Fibroblast of skin of abdomen (primary cell): ENCODE measurements at places on chromosomes 12 and 14.
A peak's percentile ranks its signal among the peaks of the same experiment; 100 is the strongest.

DNA sequence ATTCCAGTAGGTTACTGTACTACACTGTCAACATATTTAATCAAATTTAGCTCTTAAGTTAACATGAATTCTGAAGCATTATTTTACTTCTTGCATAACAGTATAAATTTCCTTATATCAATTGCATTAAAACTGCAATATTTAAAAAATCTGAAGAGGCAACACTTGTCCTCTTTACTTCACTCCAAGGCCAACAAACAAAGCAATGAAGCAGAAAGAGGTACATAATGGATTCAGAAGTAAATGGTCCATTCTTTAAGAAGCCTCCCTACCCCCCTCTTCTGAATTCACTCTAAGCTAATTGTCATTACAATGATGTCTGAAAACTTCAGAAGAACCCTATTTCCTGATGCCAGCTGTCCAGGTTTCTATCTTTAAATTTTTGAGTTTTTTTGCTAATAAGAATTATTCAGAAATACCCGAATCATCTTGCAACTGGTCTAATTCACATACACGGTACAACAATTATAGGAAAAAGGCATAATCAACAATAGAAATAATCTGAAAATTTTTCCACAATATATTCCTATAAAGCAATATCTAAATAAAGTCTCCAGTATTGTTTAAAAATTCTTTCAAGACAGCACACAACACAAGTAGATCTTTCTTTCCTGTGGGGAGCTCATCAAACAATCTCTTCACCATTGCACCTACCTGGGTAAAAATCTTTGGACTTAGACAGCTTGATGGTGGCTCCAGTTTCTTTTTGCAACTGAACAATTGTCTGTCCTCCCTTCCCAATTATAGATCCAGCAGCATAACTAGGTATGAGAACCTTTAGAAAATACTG, 2.9 kb downstream of the NOVA1 start:
- no peak for DNase-seq

- DNase-seq, result no peak
Measured at GRCh38 chr12:80041071-80041470, 58.3 kb upstream of the OTOGL start.

- DNase-seq, result no peak
Measured at GRCh38 chr14:104632781-104633180, 28.2 kb upstream of the TMEM179 start.

DNA sequence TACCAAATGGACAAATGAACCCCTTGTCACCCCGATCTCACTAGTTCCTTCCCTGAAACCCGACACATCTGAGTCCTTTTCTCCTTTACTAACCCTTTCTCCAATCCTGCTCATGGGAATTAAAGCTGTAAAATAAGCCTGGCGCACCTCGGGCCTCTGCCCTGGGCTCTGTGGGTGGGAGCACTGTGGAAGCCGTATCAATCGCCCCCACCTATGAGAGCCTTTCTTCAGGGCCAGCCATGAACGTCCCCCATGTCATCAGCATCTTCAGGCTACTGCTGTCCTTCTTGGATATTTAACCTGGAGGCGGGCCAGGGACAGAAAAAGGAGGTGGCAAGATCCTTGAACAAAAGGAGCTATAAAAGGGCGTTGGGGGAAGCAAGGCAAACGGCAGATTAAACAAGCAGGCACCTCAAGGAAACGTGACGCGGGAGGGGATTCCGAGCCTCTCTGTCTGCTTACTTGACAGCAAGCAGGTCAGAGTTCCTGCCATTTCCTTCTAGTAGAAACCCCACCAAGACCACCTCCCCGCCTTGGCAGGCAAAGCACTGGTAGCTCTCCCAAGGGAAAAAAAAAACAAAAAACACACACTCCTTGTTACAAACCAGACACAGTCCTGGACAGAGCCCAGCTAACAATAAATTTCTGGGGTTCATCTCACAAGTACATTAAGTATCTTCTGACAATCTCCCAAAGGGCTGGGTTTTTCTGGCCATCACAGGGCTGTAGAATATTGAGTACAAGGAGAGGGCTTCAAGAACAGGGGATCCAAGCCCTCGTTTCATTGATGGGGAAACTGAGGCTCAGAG, 62.9 kb downstream of the DPF3 start:
- DNase-seq, result no peak

GRCh38 chr14:68791078-68791901, 1.6 kb downstream of the ZFP36L1 start:
- peak; percentile 51 for DNase-seq

DNA sequence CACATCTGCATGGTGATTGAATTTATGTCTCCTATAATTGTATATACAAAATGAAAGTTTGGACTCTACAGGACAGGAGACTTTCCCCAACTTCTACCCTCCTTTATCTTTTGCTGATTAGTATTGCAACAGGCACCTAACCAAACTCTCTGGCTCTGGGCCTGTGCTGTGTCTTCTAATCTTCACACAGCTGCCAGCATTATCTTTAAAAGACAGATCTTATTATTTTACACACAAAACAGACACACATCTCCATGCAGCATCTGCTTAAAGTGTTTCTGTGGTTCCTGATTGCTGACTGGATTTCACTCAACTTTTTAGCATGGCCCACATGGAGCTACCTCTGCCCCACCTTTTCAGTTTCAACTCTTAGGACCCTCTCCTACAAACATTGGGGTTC, 154.9 kb upstream of the PELI2 start:
- DNase-seq, result no peak

DNA sequence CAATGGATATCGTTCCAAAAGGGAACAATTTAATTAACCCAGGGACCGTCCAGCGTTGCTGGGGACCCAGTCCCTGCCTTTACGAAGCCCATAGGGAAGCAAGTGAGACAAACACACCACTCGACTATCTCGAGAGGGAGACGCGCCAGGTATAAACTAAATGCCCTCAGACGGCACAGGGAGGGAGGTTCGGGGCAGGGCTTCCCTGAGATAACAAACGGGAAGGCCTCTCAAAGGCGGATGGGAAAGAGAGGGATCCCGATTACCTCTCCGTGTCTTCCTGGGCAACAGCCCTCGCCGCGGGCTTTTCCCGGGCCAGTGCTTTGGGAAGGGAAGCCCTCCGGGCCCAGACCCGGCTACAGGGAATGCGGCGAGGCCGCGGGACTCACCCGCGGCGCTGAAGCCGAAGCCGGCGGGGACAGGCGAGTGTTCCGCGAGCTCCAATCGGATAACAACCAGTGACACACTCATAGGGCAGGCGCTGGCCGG, 390 bp downstream of the BRAP start:
- DNase-seq, result no peak

DNA sequence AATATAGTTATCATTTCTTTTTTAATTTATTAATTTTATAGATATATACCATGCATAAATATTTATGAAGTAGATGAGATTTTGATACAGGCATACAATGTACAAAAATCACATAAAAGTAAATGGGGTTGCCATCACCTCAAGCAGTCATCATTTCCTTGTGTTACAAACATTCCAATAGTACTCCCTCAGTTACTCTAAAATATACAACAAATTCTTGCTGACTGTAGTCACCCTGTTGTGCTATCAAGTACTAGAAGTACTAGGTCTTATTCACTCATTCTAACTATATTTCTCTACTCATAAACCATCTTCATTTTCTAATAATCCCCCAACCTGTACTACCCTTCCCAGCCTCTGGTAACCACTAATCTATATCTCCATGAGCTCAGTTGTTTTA, 432.6 kb upstream of the SYT1 start:
- DNase-seq, result peak; percentile 12

DNA sequence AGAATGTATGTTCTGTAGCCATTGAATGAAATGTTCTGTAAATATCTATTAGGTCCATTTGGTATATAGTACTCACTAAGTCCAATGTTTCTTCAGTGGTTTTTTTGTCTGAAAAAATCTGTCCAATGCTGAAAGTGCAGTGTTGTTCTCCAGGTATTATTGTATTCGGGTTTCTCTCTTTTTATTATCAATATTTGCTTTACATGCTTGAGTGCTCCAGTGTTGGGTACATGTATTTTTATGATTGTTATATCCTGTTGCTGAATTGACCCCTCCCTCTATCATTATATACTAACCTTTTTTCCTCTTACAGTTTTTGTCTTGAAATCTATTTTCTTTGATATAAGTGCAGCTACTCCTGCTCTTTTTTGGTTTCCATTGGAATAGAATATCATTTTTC, 382.2 kb downstream of the CCER1 start:
- no peak for DNase-seq

DNA sequence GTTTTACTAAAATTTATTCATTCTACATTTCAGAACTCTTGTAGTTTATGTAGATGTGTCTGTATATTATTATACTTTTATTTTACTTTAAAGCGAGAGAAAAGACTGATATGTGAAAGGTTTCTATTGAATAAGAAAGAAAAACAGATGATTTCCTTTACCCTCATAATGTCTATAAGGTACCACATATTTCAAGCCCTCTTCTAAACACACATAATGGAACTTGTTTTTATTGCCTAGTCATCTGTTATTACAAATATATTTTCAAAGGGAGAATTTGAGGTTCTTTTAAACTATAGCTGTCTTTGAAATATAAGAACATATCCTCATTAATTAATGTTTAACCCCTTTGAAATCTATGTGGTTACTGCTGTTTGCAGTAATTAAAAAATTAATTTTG, 34.5 kb downstream of the NAV3 start:
- no peak for DNase-seq

GRCh38 chr12:56951582-56952339, 5.6 kb downstream of the RDH16 start:
- DNase-seq, result no peak

DNA sequence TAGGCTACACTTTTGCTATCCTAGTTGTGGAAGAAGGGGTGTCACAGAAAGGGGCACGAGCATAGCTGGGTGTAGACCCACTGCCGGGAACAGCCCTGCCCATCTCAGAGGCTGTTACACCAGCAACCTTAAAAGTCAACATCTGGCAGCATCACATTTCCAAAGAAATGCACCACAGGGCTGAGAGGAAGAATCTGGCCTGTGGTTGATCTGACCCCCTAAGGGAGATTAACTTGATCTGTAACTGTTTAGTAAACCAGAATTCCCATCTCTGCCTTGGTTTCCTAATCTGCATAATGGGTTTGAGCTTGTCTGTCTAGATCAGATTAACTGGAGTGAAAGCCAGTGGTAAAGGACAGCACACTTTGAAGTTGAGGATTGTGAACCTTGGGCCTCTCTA, 1.3 kb downstream of the LRP1-AS start:
- DNase-seq, result no peak

- no peak for DNase-seq
Measured at GRCh38 chr14:61491876-61492434, 170.6 kb downstream of the PRKCH start.

DNA sequence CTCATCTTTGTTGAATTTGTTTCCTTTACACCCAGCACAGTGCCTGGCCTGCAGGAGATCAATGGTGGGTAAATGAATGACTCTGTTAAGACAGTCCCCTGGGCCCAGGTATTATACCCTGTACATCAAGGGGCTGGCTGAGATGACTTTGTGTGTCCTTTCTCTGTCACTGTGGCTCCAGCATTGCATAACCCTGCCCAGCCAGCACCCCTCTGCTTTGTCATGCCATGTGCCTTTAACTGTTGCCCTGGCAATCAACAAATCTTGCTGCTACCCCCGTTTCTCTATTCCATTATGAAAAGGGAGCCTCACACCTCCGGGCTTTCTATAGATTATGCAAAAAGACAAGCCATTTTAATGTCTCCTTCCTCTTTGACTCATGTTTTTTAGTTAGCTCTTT, 7.6 kb upstream of the FLVCR2 start:
- DNase-seq, result no peak

GRCh38 chr12:102675672-102676071, 195.3 kb upstream of the IGF1 start:
- peak; percentile 86 for DNase-seq

DNA sequence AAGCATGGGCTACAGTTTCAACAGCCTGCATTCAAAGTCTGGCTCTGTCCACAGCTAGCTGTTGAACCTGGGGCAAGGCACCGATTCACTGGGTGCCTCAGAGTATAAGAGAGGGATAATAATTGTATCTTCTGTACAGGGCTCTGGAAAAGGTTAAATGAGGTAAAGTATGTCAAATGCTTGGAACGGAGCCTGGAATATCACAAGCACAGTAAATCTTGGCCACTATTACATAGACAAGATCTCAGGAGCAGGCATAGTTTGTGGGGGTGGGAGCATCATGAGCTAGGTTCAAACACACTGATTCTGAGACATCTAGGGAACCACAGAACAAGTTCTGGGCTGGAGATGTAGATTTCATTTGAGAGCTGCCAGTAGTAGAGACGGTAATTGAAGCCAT, 203.7 kb upstream of the NUDT4 start:
- peak; percentile 96 for DNase-seq

- DNase-seq, result no peak
Measured at GRCh38 chr14:88363644-88364043, 21.8 kb upstream of the SPATA7 start.

DNA sequence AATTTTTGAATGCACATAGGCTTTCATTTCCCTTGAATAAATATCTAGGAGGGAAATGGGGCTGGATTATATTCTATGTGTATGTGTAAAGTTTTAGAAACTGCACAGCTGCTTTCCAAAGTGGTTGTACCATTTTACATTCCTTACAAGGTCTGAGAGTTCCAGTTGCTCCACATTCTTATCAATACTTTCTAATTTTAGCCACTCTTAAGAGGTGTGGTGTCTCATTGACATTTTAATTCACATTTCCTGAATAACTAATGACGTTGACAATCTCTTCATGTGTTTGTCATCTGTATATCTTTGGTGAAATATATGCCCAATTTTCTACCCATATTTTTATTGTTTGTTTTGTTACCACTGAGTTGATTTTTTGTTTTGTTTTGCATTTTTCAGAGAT, 74.6 kb upstream of the VASH1 start:
- DNase-seq, result no peak

DNA sequence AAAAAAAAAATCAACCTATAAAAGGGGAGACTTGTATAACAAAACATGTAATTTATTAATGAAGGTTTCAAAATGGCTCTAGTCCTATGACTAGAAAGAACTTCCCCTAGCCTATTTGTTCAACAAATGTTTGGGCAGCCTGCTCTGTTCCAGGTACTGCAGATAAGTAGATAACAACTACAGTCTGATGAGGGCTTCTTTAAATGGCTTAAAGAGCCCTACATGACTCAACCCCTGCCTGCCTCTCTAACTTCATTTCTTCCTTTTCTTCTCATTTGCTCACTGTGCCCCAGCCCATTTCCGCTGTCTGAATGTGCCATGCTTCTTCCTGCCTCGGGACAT, 21.5 kb downstream of the ALDH6A1 start:
- no peak for DNase-seq

DNA sequence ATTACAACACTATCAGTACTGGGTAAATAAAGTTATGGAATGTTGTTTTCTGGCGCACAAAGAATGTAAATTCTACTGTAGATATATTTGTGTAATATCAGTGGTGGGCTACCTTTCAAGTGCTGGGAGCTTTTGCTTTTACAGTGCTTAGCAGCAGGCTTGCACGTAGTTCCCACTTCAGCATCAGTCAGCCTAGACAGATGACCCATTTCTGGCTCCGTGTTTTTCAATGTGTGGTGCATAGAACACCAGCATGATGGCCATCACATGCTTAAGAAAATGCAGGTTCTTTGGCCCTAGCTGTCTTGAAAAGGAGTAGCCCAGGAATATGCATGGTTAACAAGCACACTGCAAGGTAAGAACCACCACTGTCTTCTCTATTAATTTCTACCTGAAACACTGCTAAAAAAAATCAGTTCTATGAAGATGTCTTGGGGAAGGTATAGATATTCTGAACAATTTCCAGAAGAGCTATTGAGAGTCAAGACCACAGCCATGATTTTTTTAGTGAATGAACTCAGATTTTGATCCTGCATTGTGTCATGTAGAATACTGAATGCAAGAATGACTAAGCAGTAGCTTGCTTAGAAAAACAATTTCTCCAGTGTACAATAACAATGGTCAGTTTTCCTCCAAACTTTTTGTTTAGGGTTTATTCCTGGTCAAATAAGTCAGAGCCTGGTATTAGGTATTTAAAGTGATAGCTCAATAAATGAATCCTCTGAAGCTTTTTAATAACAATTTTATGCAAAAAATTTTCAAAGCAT, 195.7 kb downstream of the AKAP6 start:
- DNase-seq, result no peak
